Spinal cord (tissue), 10 donors: ENCODE measurements at places on chromosomes 2 and 18.

- no peak for DNase-seq
These were observed 86.9 kb upstream of the MGAT5 start for GRCh38 chr2:134167015-134167414.

GRCh38 chr2:98637401-98638147 is 29.2 kb downstream of the UNC50 start:
- no peak for DNase-seq

GRCh38 chr2:9250091-9250490 is 43.5 kb downstream of the ASAP2 start:
- no peak for DNase-seq

DNA sequence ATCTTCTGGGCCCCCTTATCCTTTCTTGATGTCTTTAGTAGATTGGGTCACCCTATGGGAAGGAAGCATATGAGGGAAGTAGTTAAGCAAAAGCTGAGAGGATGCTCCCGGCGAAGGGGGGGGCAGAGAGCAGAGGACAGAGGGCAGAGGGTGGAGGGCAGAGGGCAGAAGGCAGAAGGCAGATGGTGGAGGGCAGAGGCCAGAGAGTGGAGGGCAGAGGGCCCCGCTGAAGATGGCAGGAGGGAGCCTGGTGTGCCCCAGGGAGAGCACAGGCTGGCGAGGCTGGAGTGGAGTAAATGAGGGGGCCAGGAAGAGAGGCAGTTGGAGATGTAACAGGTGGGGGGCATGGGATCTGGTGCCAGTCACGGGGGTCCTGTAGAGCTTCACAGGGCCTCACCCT is 7.0 kb downstream of the MLPH start:
- DNase-seq: no peak
